ENCODE measurements at places on chromosomes 16 and 17. TPM values are rescaled to one million over a fixed set of nuclear protein-coding genes. Genes with fewer than 3 reads are reported as not detected.

DNA sequence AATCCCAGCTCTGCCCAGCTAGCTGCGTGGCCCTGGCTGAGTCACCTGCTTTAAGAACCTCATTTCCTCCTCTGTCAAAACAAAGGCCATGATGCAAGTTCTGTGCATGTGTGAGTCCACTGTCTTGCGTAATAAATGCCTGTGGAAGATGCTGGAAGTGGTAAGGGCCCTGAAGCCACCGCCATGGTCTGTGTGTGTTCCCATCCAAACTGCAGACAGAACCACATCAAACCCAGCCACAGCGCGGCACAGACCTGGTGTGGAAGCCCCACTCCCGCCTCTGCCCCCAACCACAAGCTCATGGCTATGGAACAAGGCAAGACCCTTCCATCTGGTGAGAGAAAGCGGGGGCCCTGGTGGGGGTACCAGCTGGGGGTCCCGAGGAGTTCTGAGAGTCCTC, 26.0 kb downstream of the NECAB2 start:
- peaks cover 30% of the 10 kb centered on the region for H3K27me3 ChIP-seq
- H3K36me3 ChIP-seq: no peaks in the 10 kb centered on the region
- H3K4me1 ChIP-seq: no peaks in the 10 kb centered on the region
- no peak overlapping the region for H3K4me3 ChIP-seq
- H3K27ac ChIP-seq: no peak overlapping the region

DNA sequence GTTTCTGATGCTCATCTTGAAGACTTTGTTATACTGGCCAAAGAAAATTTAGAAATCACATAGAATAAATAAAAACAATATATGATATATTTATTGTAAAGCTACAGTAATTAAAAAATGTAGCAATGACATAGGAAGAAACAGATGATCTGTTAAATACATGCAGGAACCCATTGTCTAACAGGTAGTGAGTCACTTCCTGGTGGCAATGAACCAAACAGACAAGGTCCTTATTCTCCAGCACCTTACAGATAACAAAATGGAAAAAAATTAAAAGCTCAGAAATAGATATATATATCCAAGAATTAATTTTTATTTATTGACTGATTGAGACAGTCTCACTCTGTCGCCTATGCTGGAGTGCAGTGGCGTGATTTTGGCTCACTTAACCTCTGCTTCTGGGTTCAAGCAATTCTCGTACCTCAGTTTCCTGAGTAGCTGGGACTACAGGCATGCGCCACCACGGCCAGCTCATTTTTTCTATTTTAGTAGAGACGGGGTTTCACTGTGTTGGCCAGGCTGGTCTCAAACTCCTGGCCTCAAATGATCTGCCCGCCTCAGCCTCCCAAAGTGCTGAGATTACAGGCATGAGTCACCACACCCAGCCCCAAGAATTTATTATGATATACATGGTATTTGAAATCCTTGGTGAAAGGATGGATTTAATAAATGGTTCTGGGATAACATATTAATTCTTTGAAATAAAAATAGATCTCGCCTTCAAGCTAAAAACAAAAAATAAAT, 7.5 kb downstream of the NETO2 start:
- peaks cover 22% of the 10 kb centered on the region for H3K4me1 ChIP-seq
- no peak for DNase-seq
- no peaks in the 10 kb centered on the region for H3K36me3 ChIP-seq
- H3K4me3 ChIP-seq: no peak overlapping the region
- no peak overlapping the region for H3K27ac ChIP-seq

- H3K27me3 ChIP-seq: no peaks in the 10 kb centered on the region
- H3K4me1 ChIP-seq: peaks cover 19% of the 10 kb centered on the region
- DNase-seq: no peak
- H3K36me3 ChIP-seq: peaks cover 39% of the 10 kb centered on the region
These were observed 20.1 kb downstream of the MINK1 start for GRCh38 chr17:4853208-4853671.

GRCh38 chr17:80941171-80941570, 50.5 kb upstream of the CHMP6 start:
- H3K4me1 ChIP-seq: peaks cover 39% of the 10 kb centered on the region
- no peak overlapping the region for H3K27ac ChIP-seq
- H3K27me3 ChIP-seq: no peaks in the 10 kb centered on the region
- H3K36me3 ChIP-seq: peaks cover 28% of the 10 kb centered on the region

DNA sequence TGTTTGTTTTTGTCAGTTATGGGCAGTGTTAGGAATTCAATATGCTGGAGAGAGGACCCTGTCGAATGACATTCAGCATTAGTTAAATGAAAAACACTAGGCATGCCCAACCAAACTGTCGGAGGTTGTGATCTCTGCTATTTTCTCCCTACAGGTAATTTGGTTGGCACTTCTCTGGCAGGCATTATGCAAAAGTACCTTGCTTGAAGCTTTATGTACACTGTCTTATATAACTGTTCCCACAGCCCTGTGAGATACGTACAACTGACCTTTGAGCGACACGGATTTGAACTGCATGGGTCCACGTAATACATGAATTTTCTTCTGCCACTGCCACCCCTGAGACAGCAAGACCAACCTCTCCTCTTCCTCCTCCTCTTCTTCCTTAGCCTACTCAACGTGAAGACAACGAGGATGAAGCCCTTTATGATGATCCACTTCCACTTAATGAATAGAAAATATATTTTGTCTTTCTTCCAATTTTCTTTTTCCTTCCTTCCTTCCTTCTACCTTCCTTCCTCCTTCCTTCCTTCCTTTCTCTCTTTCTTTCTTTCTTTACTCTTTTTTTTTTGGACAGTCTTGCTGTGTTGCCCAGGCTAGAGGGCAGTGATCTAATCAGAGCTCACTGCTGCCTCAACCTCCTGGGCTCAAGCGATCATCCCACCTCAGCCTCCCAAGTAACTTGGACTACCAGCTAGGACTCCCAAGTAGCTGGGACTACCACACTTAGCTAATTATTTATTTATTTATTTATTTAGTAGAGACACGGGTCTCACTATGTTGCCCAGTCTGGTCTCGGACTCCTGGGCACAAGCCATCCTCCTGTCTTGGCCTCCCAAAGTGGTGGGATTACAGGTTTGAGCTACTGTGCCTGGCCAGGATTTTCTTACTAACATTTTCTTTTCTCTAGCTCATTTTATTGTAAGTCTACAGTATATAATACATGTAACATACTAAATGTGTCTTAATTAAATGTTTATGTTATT, 77.3 kb downstream of the WIPI1 start:
- peaks cover 26% of the 10 kb centered on the region for H3K4me1 ChIP-seq
- H3K27me3 ChIP-seq: no peaks in the 10 kb centered on the region
- no peak overlapping the region for H3K27ac ChIP-seq

DNA sequence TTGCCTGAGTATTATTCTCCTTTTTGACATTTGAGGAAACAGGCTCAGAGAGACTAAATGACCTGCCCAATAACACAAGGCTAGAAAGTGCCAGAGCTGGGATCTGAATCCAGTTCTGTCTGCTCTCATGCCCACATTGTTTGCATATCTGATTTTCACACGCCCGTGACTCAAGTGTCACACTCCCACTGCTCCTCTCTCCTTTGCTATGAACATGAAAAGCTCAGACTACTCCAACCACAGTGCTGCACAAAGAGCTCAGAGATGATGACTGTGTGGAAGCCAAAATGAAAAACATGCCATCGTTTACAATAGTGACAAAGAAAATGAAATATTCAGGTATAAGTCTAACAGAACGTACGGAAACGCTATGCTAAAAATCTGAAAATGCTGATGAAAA, 107.9 kb downstream of the SMG6 start:
- no peak overlapping the region for H3K4me3 ChIP-seq
- peaks cover 48% of the 10 kb centered on the region for H3K36me3 ChIP-seq
- H3K27ac ChIP-seq: no peak overlapping the region

GRCh38 chr17:64256913-64257807, 5.9 kb downstream of the TEX2 start:
- no peak for DNase-seq
- peaks cover 24% of the 10 kb centered on the region for H3K4me1 ChIP-seq
- H3K36me3 ChIP-seq: peaks cover 2% of the 10 kb centered on the region
- H3K27me3 ChIP-seq: no peaks in the 10 kb centered on the region

- no peak overlapping the region for H3K4me3 ChIP-seq
- no peaks in the 10 kb centered on the region for H3K27me3 ChIP-seq
- H3K4me1 ChIP-seq: peaks cover 28% of the 10 kb centered on the region
- H3K27ac ChIP-seq: no peak overlapping the region
- H3K36me3 ChIP-seq: peaks cover 43% of the 10 kb centered on the region
These were observed 51.6 kb upstream of the CORO6 start for GRCh38 chr17:29674281-29674680.

GRCh38 chr17:62186841-62187240, 121.8 kb upstream of the MED13 start:
- no peaks in the 10 kb centered on the region for H3K4me1 ChIP-seq
- H3K4me3 ChIP-seq: no peak overlapping the region
- DNase-seq: no peak
- H3K36me3 ChIP-seq: no peaks in the 10 kb centered on the region
- H3K27me3 ChIP-seq: no peaks in the 10 kb centered on the region
- H3K27ac ChIP-seq: no peak overlapping the region

GRCh38 chr17:40963838-40964237, 2.9 kb downstream of the KRT39 start:
- H3K4me3 ChIP-seq: no peak overlapping the region
- no peak overlapping the region for H3K27ac ChIP-seq
- peaks cover 6% of the 10 kb centered on the region for H3K4me1 ChIP-seq
- no peaks in the 10 kb centered on the region for H3K36me3 ChIP-seq
- DNase-seq: peak; percentile 13

DNA sequence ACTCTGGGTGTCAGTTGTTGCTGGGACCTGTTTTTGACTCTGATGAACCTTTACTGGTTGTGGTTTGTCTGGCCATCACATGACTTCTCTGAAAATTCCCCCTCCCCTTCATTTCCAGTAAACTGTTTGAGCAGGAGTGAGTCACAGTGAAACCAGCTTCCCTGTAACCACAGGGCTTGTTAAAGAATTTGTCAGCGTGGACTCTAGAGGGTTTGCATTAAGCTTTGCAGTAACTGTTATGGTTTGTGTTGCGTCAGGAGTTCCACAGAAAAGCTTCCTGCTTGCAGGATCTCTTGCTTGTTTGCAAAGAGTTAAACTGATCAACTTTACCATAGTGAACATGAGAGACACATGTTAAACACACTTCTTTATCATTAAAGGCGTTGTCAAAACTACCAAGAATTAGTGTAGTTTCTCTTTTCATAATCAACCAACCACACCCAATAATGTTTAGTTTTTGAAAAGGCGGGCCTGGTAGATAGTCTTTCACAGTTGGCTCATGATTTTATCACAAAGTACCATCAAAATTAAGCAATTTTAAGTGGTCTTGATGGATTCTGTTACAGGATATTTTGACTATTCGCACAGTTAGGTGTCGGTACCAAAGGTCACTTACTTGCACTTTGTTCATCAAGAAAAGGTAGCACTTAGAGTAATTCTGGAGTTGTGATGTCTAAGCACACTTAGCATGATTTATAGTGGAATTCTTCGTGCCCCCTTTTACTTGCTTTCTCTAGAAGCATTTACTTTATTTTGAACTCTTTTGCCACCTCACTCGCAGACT, 79.3 kb downstream of the VMP1 start:
- peak overlapping the region; percentile 73 for H3K4me3 ChIP-seq
- H3K4me1 ChIP-seq: peaks cover 63% of the 10 kb centered on the region
- H3K27ac ChIP-seq: peak overlapping the region; percentile 93
- H3K27me3 ChIP-seq: no peaks in the 10 kb centered on the region
- peak; percentile 92 for DNase-seq
- H3K36me3 ChIP-seq: peaks cover 26% of the 10 kb centered on the region

DNA sequence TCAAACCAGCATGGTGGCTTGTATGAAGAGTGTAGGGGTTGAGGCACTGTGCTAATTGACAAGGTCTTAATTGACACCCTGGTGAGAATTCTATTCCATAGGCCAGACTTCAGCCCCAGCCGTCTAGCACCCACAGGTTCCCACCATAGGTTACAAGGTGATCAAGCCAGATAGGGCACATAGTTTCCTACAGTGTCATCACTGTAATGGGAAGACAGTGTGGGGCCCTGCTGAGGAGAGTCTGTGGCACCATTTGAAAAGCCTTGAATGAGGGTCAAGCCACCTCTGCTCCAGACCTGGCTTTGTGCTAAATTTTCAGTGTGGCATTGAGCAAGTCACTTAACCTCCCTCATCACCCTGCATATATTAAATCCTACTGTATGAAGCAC, 36.2 kb downstream of the YPEL2 start:
- no peak overlapping the region for H3K4me3 ChIP-seq
- H3K36me3 ChIP-seq: peaks cover 22% of the 10 kb centered on the region
- DNase-seq: no peak
- H3K27ac ChIP-seq: no peak overlapping the region
- H3K27me3 ChIP-seq: no peaks in the 10 kb centered on the region
- H3K4me1 ChIP-seq: peaks cover 71% of the 10 kb centered on the region

- DNase-seq: no peak
- H3K4me1 ChIP-seq: peaks cover 3% of the 10 kb centered on the region
- no peak overlapping the region for H3K27ac ChIP-seq
- H3K4me3 ChIP-seq: no peak overlapping the region
- no peaks in the 10 kb centered on the region for H3K36me3 ChIP-seq
These were observed 46.7 kb upstream of the ZC3H18 start for GRCh38 chr16:88523309-88524161.

- no peaks in the 10 kb centered on the region for H3K36me3 ChIP-seq
- H3K27me3 ChIP-seq: no peaks in the 10 kb centered on the region
- no peak for DNase-seq
- H3K4me1 ChIP-seq: peaks cover 12% of the 10 kb centered on the region
- no peak overlapping the region for H3K27ac ChIP-seq
These were observed 77.4 kb downstream of the SPECC1 start for GRCh38 chr17:20086416-20087076.

Gene CDC42EP4
- 1.7 TPM for total RNA-seq

Gene C16orf96
- total RNA-seq: 0.21 TPM

Gene SLC9A5
- 1.5 TPM for total RNA-seq

Gene IL21R
- 45.6 TPM for total RNA-seq
